ENCODE measurements at places on chromosomes 6 and 20. TPM values are rescaled to one million over a fixed set of nuclear protein-coding genes. Genes with fewer than 3 reads are reported as not detected.

Gene F13A1
- polyA plus RNA-seq = not detected

Gene FOXF2
- polyA plus RNA-seq = 16.3 TPM

Gene LINC00237
- not detected for polyA plus RNA-seq

Gene MRPS26
- polyA plus RNA-seq = 38.6 TPM

Gene SYNGAP1
- polyA plus RNA-seq = 17.0 TPM

Gene TAAR5
- polyA plus RNA-seq = not detected

Gene OLIG3
- not detected for polyA plus RNA-seq

Gene PRKN
- polyA plus RNA-seq = 0.09 TPM

Gene DEFB126
- polyA plus RNA-seq = not detected

Gene GRM1
- polyA plus RNA-seq = not detected

Gene ABRACL
- polyA plus RNA-seq = 27.5 TPM

Gene NR2E1
- not detected for polyA plus RNA-seq

Gene BPIFB4
- not detected for polyA plus RNA-seq

Gene OOEP
- not detected for polyA plus RNA-seq

Gene MTHFD1L
- 43.5 TPM for polyA plus RNA-seq

Gene PCK1
- polyA plus RNA-seq = not detected

Gene BMP5
- 0.02 TPM for polyA plus RNA-seq

Gene DNAH8
- polyA plus RNA-seq = not detected

Gene FAXC
- polyA plus RNA-seq = 3.4 TPM

Gene CLPSL2
- polyA plus RNA-seq = not detected

Gene EYA4
- 4.4 TPM for polyA plus RNA-seq

Gene ASIP
- not detected for polyA plus RNA-seq

Gene PROKR2
- not detected for polyA plus RNA-seq

Gene MYLK4
- polyA plus RNA-seq = 0.07 TPM

Gene TPX2
- 27.6 TPM for polyA plus RNA-seq

Gene NNAT
- 8.2 TPM for polyA plus RNA-seq

Gene CYP39A1
- polyA plus RNA-seq = 0.03 TPM

Gene C6orf52
- polyA plus RNA-seq = not detected

Gene GNAS-AS1
- 0.90 TPM for polyA plus RNA-seq

Gene ZC2HC1B
- not detected for polyA plus RNA-seq

Gene NKAIN4
- not detected for polyA plus RNA-seq

Gene GJA1
- 131 TPM for polyA plus RNA-seq

Gene ASF1A
- 7.2 TPM for polyA plus RNA-seq

Gene FAM184A
- polyA plus RNA-seq = 0.03 TPM

Gene TRIM31
- polyA plus RNA-seq = not detected

Gene VSX1
- not detected for polyA plus RNA-seq

Gene TBXT
- polyA plus RNA-seq = not detected

Gene WFDC5
- polyA plus RNA-seq = not detected

Gene DDO
- polyA plus RNA-seq = 0.13 TPM

Gene GFOD1
- 1.8 TPM for polyA plus RNA-seq

Gene PTK7
- polyA plus RNA-seq = 142 TPM

Gene ARMC2
- 3.9 TPM for polyA plus RNA-seq

Gene NKAPL
- 0.49 TPM for polyA plus RNA-seq

Gene ASCC3
- 25.8 TPM for polyA plus RNA-seq

Gene COL19A1
- not detected for polyA plus RNA-seq

Gene LY6G6D
- polyA plus RNA-seq = not detected

Gene THBS2
- 97.3 TPM for polyA plus RNA-seq

Gene TCP11
- polyA plus RNA-seq = 0.30 TPM
